ENCODE measurements at places on chromosomes 6 and 20. TPM values are rescaled to one million over a fixed set of nuclear protein-coding genes. Genes with fewer than 3 reads are reported as not detected.

DNA sequence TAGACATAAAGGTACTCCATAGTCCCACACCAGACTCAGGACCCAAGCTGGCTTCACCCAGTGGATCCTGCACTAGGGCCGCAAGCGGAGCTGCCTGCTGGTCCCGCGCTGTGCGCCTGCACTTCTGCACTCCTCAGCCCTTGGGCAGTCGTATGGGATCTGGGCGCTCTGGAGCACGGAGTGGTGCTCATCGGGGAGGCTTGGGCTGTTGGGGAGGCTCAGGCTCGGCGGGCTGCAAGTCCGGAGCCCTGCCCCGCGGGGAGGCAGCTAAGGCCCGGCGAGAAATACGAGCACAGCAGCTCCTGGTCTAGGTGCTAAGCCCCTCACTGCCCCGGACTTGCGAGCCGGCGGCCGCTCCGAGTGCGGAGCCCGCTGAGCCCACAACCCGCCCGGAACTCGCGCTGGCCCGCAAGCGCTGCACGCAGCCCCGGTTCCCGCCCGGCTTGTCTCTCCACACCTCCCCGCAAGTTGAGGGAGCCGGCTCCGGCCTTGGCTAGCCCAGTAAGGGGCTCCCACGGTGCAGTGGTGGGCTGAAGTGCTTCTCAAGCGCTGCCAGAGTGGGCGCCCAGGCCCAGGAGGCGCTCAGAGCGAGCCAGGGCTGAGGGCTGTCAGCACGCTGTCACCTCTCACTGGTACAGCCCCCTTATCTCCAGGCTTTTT is 33.4 kb upstream of the GCNT2 start:
- H3K4me1 ChIP-seq = no peaks in the 10 kb centered on the region
- no peak overlapping the region for H3K27ac ChIP-seq
- no peaks in the 10 kb centered on the region for H3K36me3 ChIP-seq
- H3K4me3 ChIP-seq = peak overlapping the region; percentile 16
- peak; percentile 25 for DNase-seq

DNA sequence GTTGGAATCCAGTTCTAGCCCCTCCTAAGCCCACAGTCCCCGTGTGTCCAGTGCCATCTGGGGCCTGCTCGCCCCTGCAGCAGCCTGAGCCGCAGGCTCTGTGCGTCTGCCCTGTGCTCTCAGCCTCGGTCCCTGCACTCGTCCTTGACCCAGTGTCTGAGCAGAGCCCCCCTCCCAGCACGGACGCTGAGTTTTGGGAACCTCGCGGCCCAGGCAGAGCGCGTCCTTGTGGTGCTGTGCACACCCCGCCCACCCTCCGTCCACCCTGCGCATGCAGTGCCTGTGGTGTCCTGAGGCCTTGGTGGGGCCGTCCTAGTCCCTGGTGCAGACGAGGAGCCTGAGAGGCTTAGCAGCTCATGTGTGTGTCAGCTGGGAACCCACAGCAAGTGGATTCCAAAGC is 31.6 kb downstream of the OSBPL2 start:
- no peaks in the 10 kb centered on the region for H3K4me1 ChIP-seq
- H3K27me3 ChIP-seq = no peaks in the 10 kb centered on the region
- H3K36me3 ChIP-seq = peaks cover 15% of the 10 kb centered on the region
- no peak overlapping the region for H3K4me3 ChIP-seq

- peaks cover 6% of the 10 kb centered on the region for H3K27me3 ChIP-seq
- H3K4me3 ChIP-seq = no peak overlapping the region
- DNase-seq = no peak
- no peak overlapping the region for H3K27ac ChIP-seq
- H3K4me1 ChIP-seq = no peaks in the 10 kb centered on the region
Measured at GRCh38 chr20:63114006-63114692, 101.8 kb downstream of the YTHDF1 start.

DNA sequence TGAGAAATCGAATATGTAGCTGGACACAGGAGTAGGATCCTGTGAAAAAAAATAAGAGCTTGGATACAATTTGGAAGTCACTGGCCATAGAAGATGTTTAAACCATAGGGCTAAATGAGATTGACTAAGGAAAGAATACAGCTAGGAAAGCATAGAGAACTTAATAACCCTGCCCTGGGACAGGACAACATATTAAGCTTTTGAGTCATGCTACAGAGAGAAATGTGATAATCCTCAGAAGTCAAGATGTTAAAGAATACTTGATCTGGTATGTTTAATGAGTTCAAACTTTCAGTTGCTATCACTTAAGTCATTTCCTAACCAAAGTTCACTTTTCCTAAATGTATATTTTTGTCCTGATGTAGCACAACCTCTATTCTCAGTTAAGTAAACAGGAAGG is 154.6 kb upstream of the TSHZ2 start:
- no peak overlapping the region for H3K4me3 ChIP-seq
- no peaks in the 10 kb centered on the region for H3K27me3 ChIP-seq
- no peak for DNase-seq
- H3K27ac ChIP-seq = no peak overlapping the region

DNA sequence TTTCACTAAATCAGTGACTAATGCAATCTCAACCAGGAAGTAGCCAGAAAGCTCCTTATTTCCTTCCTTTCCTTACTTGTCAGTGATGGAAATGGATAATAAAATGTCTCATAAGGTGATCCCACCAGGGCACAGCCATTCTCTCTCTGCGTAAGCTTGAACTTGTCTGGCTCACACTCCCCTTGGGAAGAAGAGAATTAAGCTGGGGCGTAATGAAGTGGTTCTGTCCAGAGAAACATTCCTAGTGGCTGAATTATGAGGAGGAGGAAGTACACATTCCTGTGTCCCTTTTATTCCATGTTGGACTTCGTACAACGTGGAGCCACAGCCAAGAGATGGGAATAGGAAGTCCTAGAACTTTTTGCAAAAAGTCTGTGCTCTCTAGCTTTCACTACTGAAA is 93.7 kb downstream of the MTHFD1L start:
- no peak overlapping the region for H3K4me3 ChIP-seq
- no peaks in the 10 kb centered on the region for H3K27me3 ChIP-seq
- no peaks in the 10 kb centered on the region for H3K36me3 ChIP-seq

DNA sequence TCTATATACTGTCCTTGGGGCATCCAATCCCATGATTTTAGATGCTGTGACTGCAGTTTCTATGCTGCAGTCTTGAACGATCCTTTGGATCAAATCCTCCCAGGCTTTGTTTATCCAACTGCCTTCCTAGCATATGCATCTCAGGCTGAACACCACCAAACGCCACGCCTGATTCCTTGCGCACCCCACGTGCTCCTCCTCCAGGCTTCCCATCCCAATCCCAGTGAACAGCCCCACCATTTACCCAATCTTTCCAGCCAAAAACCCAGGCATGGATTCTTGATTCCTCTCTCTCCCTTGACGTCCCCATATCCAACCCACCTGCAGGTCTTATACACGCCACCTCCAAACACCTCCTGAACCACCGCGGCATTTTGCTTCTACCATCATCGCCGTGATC is 7.8 kb downstream of the PDE10A start:
- no peak for DNase-seq
- H3K36me3 ChIP-seq = no peaks in the 10 kb centered on the region
- no peak overlapping the region for H3K27ac ChIP-seq
- H3K4me3 ChIP-seq = no peak overlapping the region
- H3K27me3 ChIP-seq = peaks cover 20% of the 10 kb centered on the region

DNA sequence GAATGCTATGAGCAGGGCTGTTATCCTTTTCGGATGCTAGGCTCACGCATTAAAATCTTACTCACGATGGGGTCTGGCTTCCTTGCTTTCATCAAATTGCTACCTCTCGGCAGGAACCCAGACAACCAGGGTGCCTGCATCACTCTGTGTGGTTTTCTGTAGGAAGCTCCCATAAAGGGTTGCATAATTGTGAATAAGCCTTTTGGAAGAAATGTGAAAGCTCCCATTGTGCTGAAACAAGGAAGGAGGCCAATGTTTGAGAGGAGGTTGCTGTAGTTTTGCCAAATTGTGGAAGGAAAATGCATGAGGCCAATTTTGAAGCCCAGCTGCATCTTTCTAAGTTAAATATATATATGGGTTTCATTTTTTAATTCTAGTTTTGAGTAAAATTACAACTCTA is 615.5 kb downstream of the C6orf118 start:
- H3K36me3 ChIP-seq = no peaks in the 10 kb centered on the region
- no peaks in the 10 kb centered on the region for H3K27me3 ChIP-seq

GRCh38 chr6:84193114-84193708 is 34.2 kb downstream of the CEP162 start:
- H3K27me3 ChIP-seq = no peaks in the 10 kb centered on the region
- H3K4me3 ChIP-seq = no peak overlapping the region
- H3K4me1 ChIP-seq = no peaks in the 10 kb centered on the region
- H3K36me3 ChIP-seq = peaks cover 29% of the 10 kb centered on the region
- no peak overlapping the region for H3K27ac ChIP-seq

- H3K27ac ChIP-seq = no peak overlapping the region
- H3K4me3 ChIP-seq = no peak overlapping the region
- no peaks in the 10 kb centered on the region for H3K27me3 ChIP-seq
- H3K4me1 ChIP-seq = no peaks in the 10 kb centered on the region
- peaks cover 39% of the 10 kb centered on the region for H3K36me3 ChIP-seq
- DNase-seq = no peak
Measured at GRCh38 chr20:48957053-48957481, 35.6 kb downstream of the ARFGEF2 start.

GRCh38 chr20:4936851-4937406 is 64.4 kb downstream of the SLC23A2 start:
- peaks cover 2% of the 10 kb centered on the region for H3K4me1 ChIP-seq
- no peak overlapping the region for H3K27ac ChIP-seq
- H3K4me3 ChIP-seq = no peak overlapping the region
- no peaks in the 10 kb centered on the region for H3K36me3 ChIP-seq

Gene TNXB
- total RNA-seq = 4.8 TPM

Gene SLC22A7
- not detected for total RNA-seq

Gene AK9
- 1.8 TPM for total RNA-seq

Gene FNDC11
- total RNA-seq = 2.5 TPM
